ENCODE measurements at places on chromosomes 12 and 14.

GRCh38 chr12:39755478-39755877, 135.9 kb upstream of the ABCD2 start:
- no peak for DNase-seq

DNA sequence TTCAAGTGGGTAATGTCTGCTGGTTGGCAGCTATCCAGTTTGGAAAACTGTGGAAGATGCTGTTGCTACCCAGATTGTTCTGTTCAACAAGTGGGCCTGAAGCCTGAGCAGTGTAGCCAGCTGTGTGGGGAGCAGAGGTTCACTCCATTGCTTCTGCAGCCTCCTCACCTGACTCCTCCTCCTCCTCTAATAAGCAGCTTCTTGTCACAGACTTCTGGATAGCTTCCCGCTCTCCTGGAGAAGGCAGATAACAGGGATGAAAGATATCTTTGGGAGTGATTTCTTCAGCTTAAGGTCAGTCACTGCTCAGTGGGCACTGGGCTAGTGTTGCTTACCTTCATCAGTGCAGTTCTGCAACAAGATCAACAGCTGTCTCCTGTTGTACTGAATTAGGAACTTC, 2.0 kb downstream of the POP5 start:
- DNase-seq: no peak

DNA sequence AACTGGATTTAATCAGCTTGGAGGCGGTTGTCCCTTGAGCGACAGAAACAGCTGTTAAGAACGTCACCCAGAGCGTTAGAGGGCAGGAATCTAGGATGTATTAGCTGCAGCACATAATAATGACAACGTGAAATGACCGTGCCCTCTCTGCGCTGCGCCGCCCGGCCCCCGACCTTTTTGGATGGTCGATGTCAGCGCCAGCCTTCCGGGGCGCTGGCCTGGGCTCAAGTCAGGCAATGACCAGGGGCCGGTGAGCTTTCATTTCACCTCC, 427 bp upstream of the TMEM120B start:
- no peak for DNase-seq

DNA sequence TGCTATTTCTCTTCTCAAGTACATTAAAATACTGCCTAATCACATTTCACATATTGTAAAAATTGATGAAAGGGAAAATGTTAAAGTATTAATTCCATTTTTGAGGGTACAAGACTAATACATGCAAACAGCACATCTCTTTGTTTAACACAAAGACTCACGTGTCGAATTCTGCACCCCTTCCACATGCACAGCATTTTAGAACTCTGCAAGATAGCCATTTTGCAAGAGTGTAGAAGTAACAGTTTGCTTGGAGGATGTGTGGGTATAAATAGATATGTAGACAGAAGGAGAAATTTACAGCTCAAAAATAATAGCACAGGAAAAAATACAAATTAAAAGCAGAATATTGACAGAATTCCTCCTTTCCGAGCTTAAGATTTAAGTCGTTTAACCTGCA, 2.5 kb downstream of the GRIN2B start:
- no peak for DNase-seq

- no peak for DNase-seq
These were observed 340.5 kb downstream of the TMEM121 start for GRCh38 chr14:105866841-105867321.

- no peak for DNase-seq
These were observed 103.0 kb downstream of the FSCB start for GRCh38 chr14:44404036-44404435.

DNA sequence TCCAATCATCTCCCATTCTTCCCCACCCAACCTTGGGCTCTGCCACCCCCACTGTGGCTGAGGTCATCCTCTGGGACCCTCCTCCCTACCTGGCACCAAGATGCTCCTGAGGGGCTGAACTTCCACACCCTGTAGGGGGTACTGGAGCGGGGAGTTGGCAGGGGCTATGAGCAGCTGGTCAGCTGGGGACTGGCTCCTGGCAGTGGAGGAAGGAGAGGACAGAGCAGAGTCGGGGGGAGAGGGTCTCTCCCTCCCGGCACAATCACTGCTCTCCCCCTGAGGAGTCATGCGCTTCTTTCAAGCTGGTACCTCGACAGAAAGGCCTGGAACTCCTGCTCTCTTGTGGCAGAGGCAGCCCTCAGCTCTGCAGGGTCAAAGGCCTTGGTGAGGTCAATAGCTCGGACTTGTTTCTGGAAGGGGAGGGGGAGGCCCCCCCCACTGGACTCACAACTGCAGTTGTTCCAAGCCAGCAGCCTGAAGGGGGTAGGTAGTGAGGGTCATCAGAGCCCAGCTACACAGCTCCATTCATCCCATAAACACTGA, 2.0 kb downstream of the B4GALNT1 start:
- no peak for DNase-seq

DNA sequence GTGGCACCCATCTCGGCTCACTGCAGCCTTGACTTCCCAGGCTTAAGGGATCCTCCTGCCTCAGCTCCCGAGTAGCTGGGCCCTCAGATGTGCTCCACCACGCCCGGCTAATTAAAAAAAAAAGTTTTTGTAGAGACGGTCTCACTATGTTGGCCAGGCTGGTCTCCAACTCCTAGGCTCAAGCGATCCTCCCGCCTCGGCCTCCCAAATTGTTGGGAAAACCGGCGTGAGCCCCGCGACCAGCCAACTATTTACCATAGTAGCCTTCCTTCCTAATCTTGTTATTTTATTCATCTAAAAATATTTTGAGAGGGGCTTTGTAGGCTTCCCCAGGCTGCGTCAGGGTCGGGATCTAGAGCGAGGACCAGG, 25.4 kb upstream of the YY1 start:
- DNase-seq: no peak

DNA sequence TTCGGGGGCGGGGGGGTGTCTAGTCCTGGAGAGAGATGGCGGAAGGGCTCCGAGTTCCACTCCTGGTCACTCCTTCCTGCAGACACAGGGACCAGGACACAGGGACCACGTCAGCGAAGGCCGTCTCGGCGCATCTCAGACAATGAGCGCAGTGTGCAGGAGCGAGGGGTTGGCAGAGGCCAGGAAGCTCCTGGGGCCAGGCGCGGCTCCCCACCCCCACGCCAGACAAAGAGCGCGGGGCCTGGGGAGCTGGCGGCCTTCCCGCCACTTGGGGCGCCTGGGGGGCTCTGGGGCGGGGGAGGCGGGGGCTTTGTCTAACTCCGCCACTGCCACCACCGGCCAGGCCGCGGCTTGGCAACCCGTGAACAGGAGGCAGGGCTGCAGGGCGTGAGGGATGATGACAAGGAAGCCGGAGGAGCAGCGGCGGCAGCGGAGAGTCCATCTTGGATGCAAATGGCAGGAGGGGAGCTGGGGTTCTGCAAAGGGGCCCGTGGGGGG, 2.2 kb downstream of the CDK2AP1 start:
- no peak for DNase-seq

- no peak for DNase-seq
These were observed 76.4 kb upstream of the FOXN3 start for GRCh38 chr14:89493406-89493805.

DNA sequence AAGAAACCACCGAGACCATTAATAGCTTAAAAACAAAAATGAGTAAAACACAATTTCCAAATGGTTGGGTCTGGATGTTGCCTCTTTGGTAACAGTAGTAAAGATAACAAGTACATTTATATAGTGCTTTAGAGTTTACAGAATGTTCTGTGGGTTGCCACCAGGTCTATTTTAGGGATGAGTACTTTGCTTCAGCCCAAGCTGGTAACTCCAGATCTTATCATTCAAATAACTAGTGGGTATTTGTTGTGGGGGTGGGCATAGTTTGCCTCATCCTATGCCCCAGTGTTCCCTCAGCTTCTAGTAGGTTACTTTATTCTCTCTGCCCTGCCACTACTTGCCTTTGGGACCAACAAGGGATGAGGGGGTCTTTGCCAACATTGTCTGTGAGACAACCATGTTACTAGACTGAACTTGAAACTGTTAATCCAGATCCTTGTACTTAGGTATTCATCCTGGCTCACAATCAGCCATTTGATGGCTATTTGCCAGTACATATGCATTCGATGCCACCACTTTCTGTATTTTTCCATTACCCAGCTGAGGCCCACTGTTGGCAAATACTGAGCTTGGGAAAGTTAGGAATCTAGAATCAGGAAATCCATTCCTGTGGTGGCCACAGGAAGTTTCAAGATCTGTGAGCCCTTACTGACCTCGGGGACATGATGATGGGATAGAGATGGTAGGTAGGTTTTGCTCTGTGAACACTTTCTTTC, 17.6 kb upstream of the AKAP6 start:
- no peak for DNase-seq

GRCh38 chr12:3976351-3976938, 103.2 kb upstream of the PARP11 start:
- DNase-seq: no peak

DNA sequence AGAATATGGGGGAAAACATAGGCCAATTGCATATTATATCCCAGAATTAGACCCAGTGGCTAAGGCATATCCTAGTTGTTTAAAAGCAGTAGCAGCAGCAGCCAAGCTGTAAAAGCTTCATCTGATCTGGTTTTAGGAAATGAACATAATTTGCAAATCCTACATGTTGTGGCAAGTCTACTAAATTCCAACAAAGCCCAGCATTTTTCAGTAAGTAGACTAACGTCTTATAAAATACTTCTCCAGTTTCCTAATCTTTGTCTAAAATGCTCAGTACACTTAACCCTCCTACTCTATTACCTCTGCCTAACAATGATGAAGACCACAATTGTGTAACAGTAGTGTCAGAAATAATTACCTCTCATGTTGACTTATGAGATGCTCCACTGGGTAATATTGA, 70.9 kb upstream of the RERGL start:
- DNase-seq: no peak

DNA sequence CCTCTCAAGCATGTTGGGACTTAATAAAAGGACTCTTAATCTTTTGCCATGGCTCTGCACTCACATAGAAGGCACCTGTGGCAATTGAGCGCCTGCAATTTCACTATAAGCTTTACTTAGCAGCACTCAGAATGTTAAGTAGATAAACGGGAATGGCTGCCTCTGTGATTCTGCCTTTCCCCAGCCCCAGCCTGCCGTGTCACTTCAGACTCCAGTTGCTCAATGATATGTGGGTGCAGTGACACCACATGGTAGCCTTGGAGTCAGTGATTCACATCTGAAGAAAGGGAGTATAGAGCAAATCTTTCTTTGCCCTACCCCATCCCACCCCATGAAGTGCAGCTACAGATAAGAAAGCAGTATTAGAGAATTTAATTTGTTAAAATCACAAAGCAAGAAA, 96.1 kb downstream of the ZFC3H1 start:
- DNase-seq: no peak

- DNase-seq: no peak
These were observed 78.4 kb upstream of the DNM1L start for GRCh38 chr12:32600681-32601080.

GRCh38 chr12:93154753-93155480, 222.8 kb upstream of the NUDT4 start:
- no peak for DNase-seq

- no peak for DNase-seq
These were observed 4.2 kb upstream of the AAAS start for GRCh38 chr12:53325511-53326061.

- DNase-seq: no peak
These were observed 10.9 kb upstream of the ADSS1 start for GRCh38 chr14:104712881-104713734.

- no peak for DNase-seq
These were observed 23.5 kb upstream of the PYGL start for GRCh38 chr14:50967790-50968189.

GRCh38 chr12:24363177-24363754, 413.8 kb upstream of the SOX5 start:
- no peak for DNase-seq

- no peak for DNase-seq
These were observed 19.6 kb downstream of the MLXIP start for GRCh38 chr12:122097927-122098756.

Measured in stimulated activated CD8-positive, alpha-beta memory T cell treated with anti-CD3 and anti-CD28 coated beads, Interleukin-2, amount 100 ng/mL, for 1 hour (primary cell).